Stimulated activated CD8-positive, alpha-beta memory T cell treated with anti-CD3 and anti-CD28 coated beads, Interleukin-12 subunit alpha, Interleukin-12 subunit beta, amount 100 ng/mL, for 1 hour (primary cell): ENCODE measurements at places on chromosomes 4 and X.
A peak's percentile ranks its signal among the peaks of the same experiment; 100 is the strongest.

- DNase-seq: no peak
Measured at GRCh38 chr4:96603641-96604040, 763.7 kb downstream of the PDHA2 start.

- no peak for DNase-seq
Measured at GRCh38 chr4:37561803-37562207, 124.4 kb downstream of the RELL1 start.

GRCh38 chrX:40103565-40104323, 6.0 kb upstream of the BCOR start:
- DNase-seq: no peak

GRCh38 chr4:61003301-61003700, 196.8 kb upstream of the ADGRL3 start:
- no peak for DNase-seq

DNA sequence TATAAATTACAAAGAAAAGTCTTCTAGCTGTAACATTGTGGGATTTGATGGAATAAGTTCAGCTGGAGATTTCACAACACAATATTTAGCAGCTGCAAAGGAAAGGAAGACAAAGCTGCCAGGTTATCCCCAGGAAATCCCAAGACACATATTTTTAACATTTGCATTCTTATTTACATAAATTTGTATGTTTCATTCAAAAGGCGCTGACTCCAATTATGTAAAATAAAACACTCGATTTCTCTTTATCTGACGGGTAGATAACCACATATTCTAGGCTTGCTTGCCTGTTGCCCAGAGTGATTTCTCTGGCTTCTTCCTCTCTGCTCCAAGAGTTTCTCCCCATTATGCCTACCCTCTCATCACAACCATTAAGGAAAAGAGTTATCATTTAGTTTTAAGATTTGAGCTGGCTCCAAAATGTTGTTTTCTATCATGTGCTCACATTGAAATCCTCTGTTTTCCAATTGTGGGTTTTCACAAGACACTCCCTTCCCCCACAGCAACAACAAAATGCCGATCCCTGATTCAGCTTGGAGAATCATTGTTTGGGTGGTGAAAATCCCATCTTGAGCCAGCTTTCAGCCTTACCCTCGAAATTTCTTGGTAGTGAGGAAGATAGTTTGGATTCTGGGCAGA, 128.2 kb upstream of the RASGEF1B start:
- no peak for DNase-seq

DNA sequence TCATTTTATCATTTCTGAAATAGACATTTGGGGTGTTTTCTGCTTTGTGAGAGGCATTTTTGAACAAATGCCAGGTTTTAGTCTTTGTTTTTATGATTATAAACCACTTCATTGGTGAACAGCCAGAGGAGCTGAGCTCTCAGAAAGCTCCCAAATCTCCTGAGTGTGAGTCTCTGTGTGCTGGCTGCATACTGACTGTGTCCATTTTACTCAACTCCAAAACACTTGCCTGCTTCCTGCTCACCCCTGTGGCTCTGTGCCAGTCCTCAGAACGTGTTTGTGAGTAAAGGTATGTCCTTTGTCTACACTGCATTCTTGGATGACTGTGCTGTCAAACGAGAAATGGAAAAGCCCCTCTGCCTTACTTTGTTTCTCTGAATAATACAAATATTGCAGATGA, 5.4 kb upstream of the LRAT start:
- DNase-seq: no peak

DNA sequence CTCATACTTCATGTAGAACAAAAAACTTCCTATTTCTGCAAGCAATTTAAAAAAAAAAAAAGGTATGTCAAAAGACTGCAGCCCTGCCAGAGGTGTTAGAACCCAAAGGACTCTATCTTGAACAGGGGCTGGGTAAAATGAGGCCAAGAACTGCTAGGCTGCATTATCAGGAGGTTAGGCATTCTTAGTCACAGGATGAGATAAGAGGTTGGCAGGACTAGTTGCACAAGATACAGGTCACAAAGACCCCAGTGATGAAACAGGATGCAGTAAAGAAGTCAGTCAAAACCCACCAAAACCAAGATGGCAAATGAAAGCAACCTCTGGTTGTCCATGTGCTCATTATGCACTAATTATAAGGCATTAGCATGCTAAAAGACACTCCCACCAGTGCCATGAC, 104.1 kb downstream of the ANOS1 start:
- DNase-seq: no peak

- no peak for DNase-seq
Measured at GRCh38 chr4:6526671-6527091, 48.3 kb upstream of the MAN2B2 start.

DNA sequence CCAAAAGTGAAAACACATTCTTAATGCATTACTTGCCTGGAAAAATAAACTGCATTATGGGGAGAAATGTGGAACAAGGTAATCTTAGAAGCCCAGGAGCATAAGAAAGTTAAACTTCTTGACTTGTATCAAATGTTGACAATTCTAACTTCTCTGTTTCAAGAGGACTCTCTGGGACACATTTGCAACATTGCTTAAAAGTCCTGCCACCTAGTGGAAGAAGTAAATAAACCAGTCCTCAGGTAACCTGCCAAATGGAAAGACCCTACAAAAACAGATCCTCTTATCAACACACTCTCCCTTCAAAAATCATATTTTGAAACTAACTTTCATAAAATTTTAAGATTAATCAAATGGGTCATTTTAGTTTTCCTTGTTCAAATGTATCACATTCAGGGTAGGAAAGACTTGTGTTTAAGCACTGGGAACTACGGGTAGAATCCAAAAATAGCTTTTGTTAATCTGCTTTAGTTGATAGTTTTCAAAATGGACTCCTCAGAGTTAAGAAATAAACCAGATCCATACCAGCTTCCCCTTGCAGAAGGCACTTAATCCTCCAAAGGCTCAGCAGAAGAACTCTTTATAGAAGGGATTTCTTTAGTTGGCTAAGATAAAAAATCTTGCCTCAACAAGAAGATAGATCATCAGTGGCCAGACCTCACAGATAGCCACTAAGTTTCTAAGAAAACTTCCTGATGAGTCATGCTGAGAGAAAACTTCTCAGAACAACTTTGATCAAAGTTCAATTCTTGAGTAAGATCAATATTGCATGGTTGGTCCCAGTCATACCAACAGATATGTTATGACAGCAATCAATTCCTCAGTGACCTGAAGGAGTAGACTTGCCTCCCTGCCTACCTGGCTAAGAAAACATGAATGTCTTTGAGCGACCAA, 141.7 kb downstream of the HHIP start:
- no peak for DNase-seq

GRCh38 chr4:5760246-5760645, 49.2 kb downstream of the EVC start:
- no peak for DNase-seq

GRCh38 chr4:24604558-24605214, 20.3 kb upstream of the DHX15 start:
- DNase-seq: no peak

GRCh38 chr4:37892641-37893040, 1.8 kb downstream of the TBC1D1 start:
- DNase-seq: peak; percentile 12

GRCh38 chr4:5517372-5517771, 191.0 kb downstream of the EVC2 start:
- no peak for DNase-seq

DNA sequence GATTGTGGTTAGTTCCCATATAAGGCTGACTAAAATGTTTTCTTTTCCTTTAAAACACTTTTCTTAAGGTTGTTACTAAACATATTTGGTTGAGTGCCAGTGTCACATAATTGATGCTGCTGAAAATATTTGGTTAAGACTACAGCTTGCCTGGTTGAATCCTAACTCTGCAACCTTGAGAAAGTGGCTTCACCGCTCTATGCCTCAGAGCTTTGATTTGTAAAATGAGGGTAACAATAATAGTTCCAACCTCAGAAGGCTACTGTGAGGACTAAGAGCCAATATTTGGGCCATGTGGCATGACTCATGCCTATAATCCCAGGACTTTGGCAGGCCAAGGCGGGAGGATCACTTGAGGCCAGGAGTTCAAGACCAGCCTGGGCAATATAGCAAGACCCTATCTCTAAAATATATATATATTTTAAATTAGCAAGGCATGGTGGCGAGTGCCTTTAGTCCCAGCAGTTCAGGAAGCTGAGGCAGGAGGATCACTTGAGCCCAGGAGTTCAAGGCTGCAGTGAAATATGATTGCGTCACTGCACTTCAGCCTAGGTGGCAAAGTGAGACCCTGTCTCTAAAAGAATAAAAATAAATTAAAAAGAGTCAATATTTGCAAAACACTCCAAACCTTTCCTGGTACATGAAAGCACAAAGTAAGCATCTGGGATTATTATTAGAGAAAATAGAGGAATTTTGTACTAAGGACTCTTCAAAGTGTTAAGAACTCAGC, 7.1 kb upstream of the NEIL3 start:
- no peak for DNase-seq
